Heart right ventricle (tissue), 16 donors: ENCODE measurements at places on chromosomes 3 and 15.

- no peak for DNase-seq
These were observed 385.4 kb downstream of the PTPRG start for GRCh38 chr3:61946570-61947324.

GRCh38 chr3:69740103-69741021, 1.1 kb downstream of the MITF start:
- DNase-seq, result peak; percentile 22

DNA sequence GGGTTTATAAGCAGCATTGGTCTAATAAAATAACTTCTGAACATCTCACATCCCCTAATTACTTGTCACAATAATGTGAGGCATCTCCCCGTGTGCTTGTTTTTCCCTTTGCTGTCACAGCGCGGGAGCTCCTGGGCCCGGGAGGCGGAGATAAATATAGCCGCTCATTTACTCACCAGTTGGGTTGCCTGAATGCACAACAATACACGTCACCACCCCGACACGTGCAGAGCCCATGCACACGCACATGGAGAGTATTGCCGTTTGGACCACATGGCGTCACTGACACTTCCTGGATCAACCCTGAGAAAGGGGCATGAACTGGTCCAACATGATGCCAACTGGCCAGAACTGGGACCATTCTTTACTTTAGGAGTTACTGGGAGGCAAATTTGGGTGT, 76.2 kb downstream of the MRPL46 start:
- DNase-seq, result no peak

GRCh38 chr3:73461547-73461946, 163.2 kb downstream of the PDZRN3 start:
- DNase-seq, result peak; percentile 26

DNA sequence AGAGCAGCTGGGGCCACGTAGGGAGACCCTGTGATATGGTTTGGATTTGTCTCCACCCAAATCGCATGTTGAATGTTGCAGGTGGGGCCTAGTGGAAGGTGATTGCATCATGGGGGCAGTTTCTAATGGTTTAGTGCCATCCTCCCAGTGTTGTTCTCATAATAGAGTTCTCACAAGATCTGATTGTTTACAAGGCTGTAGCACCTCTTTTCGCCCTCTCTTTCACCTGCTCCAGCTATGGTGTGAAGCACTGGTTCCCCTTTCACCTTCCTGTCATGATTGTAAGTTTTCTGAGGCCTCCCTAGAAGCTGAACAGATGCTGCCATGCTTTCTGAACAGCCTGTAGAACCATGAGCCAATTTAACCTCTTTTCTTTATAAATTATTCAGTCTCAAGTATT, 198.9 kb upstream of the CBLB start:
- no peak for DNase-seq

DNA sequence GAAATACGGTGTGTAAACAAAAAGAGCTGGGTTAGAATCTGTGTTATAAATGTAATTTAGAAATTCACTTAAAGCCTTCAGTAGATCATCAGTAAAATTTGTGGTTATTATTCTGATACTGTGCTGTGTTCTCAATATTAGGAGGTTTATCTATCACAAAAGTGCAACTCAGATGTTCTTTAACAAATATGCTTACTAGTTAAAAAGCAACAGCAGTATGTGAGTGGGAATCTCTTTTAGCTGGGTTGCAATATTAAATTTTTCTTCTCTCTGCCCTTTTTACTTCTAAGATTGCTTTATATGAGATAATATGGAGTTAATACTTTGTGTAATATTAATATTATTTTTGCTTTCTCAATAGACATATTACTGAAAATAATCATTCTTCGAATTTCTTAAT, 53.4 kb downstream of the CHD2 start:
- DNase-seq, result no peak

DNA sequence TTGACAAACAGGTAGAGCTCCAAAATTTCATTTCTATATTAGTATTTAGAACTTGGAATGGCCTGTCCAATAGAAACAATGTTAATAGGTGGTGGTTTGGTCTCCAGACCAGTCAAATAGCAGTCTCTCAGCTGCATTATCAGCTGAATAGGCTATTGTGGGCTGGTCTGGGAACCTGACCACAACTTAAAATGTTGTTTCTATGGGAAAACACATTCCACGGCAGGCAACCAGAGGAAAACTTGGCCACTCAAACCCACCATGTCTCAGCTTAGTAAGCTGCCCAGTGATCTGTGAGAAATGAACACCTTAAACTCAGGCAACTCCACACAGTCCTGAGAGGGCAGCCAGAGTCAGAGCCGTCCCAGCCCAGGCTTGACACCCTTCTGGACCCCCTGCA, 20.4 kb downstream of the FBN1 start:
- DNase-seq, result no peak

GRCh38 chr3:73101881-73102280, 40.4 kb downstream of the EBLN2 start:
- no peak for DNase-seq

DNA sequence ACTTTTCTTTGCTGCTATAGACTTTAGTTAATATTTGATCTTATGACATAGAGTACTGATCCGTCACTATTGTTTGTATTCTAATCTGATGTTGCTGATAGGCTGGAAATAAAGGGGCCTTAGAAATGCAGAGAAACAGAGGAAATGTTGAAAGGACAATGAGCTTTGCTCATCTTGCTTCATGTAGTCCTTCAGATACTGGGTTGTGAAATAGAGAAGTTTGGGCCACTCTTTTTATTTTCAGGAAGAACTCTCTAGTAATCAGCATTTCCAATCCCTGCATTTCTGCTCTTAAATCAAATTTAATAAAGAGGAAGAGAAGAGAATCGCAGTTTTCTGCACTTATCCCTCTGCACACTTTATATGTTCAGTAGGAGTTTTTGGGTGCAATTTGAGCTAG, 192.8 kb upstream of the THBS1 start:
- DNase-seq, result no peak

- no peak for DNase-seq
These were observed 149.1 kb upstream of the CD96 start for GRCh38 chr3:111392894-111393398.

DNA sequence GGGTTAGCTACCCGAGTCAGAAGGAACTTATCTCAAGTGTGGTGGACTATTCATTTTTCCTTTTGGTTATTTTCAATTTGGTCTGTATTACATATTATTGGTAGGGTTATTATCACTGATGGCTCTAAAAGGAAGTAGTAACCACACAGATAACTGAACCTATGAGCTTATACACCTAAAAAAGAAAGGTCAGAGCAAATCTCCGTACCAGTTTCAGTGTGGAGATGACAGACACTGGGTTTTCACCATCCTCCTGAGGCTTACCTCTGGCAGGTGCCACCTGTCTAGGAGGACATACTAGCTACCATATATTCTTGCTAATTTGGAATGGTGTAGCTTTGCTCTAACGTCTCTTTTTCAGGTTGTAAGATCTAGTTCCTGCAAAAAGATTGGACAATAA, 10.2 kb downstream of the GAP43 start:
- no peak for DNase-seq

GRCh38 chr3:128517648-128518047, 24.6 kb upstream of the GATA2 start:
- DNase-seq, result no peak

DNA sequence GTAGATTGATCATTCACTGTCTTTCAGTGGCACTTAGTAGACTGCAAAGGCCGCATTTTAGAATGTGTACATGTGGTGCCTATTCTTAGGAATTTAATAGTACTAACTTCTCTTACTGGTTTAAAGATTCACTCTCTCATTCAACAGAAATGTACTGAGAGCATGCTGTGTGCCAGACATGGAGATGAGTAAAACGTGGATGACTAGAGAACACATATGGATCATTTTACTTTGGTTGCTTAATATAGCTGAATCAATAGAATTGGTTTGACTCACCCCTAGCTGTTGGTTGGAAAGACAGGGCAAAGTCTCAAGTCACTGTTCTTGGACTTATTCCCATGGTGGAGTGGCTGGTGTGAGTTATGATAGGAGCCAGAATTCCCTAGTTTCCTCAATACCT, 109.1 kb upstream of the TNFAIP8L3 start:
- no peak for DNase-seq

- DNase-seq, result no peak
These were observed 705.6 kb upstream of the GBE1 start for GRCh38 chr3:82467051-82467450.

GRCh38 chr3:196712514-196713413, 587 bp downstream of the PIGX start:
- DNase-seq, result peak; percentile 77

GRCh38 chr3:76307556-76307955, 522.2 kb upstream of the ZNF717 start:
- no peak for DNase-seq

DNA sequence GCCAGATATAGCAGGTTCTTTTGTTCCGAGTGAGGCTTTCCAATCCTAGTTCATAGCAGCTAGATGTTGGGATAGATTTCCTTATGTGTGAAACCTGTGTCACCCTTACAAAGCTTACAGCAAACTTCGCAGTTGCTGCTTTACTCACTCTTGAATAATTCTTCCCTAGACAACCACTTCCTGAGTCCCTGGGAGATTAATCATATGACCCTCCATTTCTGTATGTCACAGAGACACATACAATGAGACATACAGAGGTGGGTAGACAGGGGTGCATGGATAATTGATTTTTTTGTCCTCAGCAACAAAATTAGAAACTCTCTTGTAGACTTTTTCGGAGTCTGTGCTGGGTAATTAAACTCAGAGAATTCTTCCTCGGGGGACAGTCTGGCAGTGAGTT, 163.2 kb downstream of the NSUN3 start:
- DNase-seq, result no peak

DNA sequence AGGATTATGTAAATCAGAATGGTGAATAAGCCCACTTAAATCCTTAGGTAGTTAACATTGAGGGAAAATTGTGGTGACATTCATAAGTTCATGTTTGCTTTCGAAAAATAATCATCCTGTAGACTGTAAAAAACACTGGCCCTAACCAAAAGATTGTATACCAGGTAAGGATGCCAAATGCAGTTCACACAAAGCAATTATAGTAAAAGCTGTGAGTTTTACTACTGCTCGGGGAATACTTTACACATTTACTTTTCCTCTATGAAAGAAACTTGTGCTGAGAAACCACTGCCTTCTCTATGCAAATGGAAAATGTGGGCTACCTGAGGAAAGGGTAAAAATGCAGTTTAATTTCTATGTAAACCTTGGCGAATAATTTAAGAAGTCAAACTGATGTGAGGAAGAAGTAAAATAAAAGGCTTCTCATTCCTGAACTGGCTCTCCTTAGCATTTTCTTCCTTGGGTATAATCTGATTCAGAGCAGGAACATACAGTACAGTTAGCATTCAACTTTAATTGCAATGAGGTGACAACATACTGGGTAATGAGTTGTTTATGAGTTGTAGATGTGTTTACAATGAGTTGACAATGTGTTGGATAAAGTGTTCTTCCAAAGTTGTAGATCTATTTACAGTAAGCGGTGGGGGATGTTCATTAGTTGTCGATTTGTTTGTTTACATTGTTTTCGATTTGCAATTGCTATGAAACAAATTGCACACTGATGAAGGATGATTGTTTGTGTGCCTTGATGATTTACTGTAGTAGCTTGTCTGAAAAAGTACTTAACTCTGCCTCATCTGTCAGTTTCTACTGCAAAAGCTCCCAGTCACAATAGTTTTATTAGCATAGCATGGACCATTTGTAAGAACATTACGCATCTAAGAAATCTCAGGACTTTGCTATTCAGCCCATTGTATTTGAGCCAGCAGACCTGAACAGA, 453.0 kb upstream of the DPH6 start:
- DNase-seq, result no peak

DNA sequence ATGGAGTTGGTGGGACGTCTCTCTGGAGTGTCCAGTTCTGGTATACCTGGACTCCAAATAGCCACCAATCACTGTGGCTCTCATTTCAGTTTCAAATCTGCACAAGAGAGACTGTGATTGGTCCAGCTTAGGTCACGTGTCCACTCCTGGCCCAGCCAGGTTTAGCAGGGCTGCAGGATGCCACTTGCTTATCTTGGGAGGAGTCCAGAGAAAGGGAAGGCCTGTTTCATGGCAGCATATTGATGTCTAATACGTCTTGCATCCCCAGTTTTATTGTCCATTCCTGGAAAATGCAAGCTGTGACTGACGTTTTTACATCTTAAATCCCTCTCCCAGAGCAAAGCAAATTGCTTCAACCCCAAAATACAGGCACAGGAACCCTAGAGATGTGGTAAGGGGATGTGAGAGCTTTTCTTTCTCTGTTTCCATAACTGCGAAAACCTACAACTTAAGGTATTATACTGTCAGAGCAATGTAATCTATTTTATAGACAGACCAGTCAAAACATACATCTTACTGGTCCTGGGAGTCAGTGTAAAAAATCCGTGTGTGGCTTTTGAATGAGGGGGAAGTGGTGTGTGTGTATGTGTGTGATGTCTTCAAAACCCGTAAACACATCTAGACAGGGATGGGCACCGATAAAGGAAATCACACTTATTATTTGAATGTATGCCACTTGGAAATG, 274.4 kb downstream of the TLE3 start:
- DNase-seq, result no peak

- DNase-seq, result no peak
These were observed 4.0 kb upstream of the NR2F2 start for GRCh38 chr15:96326328-96327154.

DNA sequence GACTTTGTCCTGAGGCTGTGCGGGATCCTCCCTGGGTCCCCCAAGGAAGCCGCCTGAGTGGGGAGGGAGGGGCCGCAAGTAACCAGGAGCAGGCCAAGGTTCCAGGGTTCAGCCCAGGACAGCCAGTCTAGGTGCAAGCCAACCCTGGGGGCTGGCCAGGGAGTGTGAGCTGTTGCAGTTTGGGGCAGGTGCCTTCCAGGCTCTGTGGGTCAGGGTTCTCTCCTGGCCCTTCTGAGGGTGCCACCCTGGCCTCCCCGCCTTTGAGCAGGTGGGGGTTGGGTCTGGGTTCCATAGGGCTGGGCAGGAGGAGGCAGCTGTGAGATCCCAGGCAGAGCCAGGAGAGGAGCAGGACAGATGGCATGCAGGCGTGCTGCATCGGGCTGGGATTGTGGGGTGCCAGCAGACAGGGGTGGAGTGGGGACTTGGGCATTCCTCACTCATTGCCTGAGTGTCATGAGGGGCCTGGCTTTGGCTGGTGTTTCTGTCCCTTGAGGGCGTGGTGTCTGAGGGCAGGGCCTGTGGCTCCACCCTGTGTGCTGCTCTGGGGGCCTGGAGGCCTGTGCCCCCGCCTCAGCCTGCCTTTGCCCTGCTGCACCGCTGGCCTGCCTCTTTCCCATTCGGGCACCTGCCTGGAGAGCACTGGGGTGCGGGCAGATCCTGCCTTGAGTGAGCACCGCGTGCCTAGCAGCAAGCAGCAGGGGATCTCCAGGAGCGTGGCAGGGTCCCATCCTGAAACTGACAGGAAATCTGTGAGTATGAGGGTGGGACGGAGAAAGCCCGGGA, 18.4 kb downstream of the KLF13 start:
- peak; percentile 69 for DNase-seq

DNA sequence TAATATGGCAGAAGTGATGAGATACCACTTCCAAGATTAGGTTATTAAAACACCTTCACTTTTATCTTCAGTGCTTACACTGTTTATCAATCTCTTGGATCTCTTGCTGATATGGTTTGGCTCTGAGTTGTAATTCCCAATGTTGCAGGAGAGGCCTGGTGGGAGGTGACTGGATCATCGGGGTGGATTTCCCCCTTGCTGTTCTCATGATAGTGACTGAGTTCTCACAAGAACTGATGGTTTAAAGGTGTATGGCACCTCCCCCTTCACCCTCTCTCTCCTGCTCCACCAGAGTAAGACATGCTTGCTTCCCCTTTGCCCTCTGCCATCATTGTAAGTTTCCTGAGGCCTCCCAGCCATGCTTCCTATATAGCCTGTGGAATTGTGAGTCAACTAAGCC, 11.8 kb downstream of the GOLIM4 start:
- DNase-seq, result no peak
